ENCODE measurements at places on chromosomes 13 and 19.

- peak; percentile 35 for DNase-seq
Measured at GRCh38 chr19:47447470-47448359, 24.0 kb downstream of the SLC8A2 start.

DNA sequence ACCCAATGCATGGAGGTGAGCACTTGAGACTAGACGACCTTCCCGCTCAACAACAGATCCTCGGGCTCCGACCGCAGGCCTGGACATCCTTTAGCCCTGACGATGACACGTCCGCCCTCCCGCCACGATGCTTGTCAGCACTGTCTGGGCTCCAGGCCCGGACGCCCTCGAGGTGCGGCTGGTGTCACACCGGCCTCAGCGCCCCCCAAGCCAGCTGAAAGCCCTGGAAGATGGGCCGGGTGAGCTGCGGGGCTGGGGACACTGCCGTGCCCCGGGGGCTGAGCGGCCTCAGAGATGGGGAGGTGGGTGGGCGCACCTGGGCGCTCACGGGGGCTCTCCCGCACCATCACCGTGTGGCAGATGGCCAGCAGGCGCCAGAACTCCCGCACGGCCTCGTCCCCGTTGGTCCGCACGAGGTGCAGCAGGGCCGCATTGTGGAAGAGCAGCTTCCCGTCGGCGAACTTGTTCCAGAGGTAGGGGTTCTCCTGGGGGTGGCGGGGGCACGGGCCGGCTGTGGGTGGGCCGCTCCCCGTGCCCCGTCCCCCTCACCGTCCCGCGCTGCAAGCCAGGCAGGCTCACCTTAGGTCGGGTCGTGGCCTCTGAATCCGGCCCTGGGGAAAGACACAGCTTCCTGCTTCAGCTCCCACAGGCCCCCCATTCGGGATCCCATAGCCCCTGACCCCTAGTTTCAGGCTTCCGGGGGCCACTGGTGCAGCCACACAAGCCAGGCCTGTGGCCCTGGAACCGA lies 15.5 kb downstream of the ATP8B3 start:
- no peak for DNase-seq

- DNase-seq: no peak
Measured at GRCh38 chr13:52361225-52361624, 44.7 kb downstream of the THSD1 start.

DNA sequence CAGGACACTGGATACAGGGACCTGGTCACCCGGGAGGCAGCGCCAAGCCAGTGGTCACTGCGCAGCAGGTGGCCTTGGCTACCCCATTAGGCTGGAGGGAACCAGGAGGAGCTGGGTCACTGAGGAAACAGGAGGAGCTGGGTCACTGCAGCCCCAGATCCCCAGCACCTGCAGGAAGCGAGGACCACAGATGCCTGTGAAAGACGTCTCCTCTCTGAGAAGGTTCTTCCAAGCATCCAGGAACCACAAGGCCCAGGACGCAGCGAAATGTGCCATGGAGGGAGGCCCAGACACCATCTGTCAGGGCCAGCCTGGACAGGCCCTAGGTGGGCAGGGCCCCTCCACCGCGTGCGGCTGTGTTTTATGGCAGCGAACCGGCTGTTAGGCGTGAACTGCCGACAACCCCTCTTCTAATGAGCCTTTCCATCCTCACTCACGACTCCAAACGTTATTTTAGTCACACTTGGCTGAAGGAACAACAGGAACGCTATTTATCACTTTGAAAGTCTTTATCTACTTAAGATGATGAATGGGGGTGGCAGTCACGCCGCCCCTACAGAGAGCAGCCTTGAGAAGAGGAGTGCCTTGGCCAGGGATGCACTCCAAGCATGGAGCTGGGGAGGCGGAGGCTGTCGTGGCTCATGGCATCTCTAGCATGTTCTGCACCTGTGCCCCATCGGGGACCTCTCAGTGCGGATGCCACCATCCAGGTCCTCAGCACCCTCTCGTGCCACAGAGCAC lies 53.3 kb downstream of the CEBPG start:
- DNase-seq: no peak

DNA sequence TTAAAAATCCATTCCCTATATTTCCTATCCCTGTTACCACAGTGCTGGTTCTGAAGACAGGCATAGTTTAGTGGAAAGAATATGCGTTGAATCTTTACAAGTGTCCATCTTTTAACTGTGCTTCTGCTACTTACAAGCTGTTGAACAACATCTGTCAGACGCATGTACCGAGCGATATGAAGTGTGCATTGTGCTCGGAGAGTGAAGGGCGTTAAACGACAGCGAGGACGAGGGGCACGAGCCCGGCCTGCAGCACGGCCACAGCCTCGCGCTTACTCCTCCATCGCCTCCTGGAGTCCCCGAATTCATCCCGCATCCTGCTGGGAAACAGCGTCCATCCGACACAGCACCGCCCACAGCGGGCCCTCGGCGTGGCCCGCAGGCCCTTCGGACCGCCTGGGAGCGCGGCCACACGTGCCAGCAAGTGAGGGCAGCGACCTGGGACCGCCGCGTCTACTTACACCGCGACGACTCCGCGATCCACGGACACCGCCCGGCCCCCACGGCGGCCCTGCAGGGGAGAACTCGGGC lies 514 bp downstream of the PCID2 start:
- DNase-seq: no peak

GRCh38 chr19:1265615-1266128 lies 3.5 kb upstream of the CIRBP start:
- no peak for DNase-seq

DNA sequence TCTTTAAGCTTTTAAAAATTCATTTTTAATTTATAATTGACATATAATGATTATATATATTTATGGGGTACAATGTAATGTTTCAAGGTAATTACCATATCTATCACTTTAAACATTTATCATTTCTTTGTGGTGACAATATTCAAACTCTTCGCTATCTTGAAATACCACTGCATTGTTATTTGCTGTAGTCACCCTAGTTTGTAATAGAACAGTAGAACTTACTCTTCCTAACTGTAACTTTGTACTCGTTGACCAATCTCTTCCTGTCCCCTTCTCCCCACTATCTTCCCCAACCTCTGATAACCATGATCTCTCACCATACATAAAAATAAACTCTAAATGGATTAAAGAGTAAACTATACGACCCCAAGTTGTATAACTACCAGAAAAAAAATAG lies 20.4 kb downstream of the COG6 start:
- no peak for DNase-seq

DNA sequence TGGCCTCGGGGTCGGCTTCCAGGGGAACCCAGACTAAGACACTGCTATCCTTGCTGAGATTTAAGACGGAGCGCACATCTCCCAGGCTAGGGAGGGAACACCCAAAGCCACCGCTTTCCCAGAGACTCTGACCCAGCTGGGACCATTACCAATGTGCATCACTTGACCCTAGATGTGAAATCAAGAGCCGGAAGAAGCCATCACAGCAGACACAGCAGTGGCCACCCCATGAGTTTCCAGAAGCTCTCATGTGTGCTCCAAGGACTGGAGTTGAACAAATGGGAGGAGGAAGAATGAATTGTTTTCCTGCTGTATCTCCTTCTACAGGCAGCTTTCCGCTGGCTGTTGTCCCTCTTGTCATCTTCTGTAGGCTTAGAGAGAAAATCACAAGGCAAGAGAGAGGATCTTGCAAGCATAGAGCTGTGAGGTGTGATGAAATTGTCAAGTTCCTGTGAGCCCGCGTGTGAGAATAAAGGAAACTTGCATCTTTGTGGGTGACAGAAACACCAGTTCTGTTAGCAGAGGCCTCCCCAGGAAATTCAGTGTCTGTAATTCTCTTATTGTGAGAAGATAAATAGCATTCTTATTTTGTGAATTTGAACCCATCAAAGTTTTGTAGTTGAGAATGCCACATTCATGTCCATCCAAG lies 711.8 kb downstream of the UQCRFS1 start:
- DNase-seq: no peak

DNA sequence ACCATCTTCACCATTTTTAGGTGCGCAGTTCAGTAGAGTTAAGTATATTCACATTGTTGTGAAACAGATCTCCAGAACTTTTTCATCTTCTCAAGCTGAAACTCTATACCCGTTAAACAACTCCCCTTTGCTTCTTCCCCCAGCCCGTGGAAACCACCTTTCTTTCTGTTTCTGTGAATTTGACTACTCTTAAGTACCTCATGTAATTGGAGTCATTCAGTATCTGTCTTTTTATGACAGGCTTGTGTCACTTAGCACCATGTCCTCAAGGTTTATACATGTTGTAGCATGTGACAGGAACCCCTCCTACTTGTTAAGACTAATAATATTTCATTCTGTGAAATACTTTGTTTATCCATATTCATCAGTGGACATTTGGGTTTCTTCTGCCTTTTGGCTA lies 52.8 kb downstream of the TNFRSF19 start:
- no peak for DNase-seq

DNA sequence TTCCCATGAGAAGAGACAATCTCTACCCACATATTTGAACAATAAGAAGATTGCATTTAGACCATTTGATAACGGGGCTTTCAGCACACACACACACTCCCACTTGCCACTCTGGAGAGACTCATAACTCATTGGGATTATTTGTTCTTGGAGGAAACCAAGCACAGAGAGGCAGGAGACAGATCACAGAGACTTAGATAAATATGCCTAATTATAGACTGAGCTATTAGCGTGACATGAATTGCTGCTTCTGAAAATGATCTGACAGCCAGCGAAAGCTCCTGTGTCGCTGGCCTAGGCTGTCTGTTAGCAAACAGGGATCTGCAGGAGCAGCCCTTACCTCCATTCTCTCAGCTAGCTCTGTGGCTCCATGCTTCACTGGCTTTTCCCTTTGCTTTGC lies 111.4 kb downstream of the CCNA1 start:
- no peak for DNase-seq

DNA sequence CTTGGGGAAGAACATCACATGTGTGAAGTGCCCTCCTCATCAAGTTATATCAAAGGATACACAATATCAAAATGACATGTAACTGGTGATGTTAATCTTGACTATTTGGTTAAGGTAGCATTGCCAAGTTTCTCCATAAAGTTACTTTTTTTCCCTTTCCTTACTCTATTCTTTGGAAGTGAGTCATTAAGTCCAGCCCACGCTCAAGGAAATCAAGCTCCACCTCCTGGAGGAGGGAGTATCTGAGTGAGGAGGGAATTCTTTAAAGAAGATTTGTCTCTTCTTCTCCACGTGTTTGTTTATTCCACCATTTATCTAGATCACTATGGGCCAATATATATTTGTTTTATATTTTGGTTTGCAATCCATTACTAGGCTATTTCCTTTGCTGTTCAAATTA lies 33.6 kb upstream of the FNDC3A start:
- no peak for DNase-seq

All from activated CD4-positive, alpha-beta T cell treated with anti-CD3 and anti-CD28 coated beads, Interleukin-2, amount 50 U/mL, for 24 hours (primary cell).